ENCODE measurements at places on chromosomes 4 and X. TPM values are rescaled to one million over a fixed set of nuclear protein-coding genes. Genes with fewer than 3 reads are reported as not detected.

GRCh38 chrX:118024482-118024881 is 92.1 kb downstream of the KLHL13 start:
- no peak for DNase-seq

GRCh38 chrX:132775263-132775823 is 183.1 kb downstream of the HS6ST2 start:
- no peak for DNase-seq

Gene FAM184B
- 0.46 TPM for total RNA-seq

- no peak for DNase-seq
Observed at GRCh38 chr4:92249541-92249940, 54.2 kb upstream of the GRID2 start.

DNA sequence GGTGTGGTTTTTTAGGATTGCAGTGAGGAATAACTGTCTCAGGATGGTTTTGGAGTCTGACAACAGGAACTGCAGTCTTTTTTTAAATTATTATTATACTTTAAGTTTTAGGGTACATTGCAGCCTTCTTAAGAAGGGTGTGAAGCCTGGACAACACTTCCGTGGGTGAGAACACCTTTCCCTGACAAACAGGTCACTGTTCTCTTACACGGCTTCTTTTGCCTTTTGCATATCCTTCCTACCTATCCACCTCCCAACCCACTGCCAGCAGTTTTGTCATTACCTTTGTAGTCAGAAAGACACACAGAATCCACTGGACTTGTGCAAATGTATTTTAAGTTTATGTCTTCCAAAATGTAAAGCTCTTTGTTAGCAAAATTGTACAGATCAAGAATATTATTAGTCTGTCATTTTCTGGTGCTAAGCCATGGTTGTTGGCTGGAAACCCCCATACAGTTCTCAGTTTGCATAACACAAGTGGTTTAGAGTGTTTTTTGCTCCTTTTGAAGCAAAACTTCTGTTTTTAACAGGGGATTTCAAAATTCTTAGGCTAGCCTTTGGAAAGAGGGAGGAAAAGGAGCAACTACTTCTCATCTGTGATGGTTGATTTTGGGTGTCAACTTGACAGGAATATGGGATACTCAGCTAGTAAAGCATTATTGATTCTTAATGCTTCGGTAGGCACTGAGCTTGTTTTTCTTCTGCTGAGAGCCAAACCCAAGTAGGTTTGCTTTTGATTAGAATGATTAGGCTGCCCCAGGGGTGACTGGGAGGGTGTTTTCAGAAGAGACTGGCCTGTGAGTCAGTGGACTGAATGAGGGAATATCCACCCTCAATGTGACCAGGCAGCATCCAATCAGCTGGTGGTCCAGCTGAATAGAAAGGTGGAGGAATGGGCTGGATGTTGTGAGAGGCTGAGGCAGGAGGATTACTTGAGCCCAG is 29.4 kb upstream of the KLHL2 start:
- no peak for DNase-seq

GRCh38 chr4:45663003-45663402 is 460.9 kb downstream of the GABRG1 start:
- no peak for DNase-seq

GRCh38 chr4:81427344-81427821 is 44.3 kb downstream of the RASGEF1B start:
- no peak for DNase-seq

GRCh38 chrX:31154946-31155345 is 83.1 kb upstream of the FTHL17 start:
- no peak for DNase-seq

Gene SUPT20HL1
- total RNA-seq, result not detected

DNA sequence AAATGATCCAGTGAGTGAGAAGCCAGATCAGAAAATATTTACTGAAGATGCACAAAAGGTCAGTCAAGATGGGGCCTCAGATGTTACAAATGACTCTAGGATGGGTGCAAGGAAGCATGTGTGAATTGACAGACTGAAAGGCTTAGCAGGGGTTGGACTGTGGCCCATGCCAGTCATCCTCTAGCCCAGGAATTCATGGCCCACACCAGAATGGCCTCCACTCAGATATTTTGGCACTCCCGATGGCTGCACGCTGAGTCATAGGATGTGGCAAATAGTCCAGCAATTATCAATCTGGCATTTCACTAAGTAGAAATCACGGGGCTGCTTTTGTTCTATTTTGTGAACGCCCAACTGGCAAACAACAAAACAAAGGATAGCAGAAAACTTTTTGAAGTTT is 406.5 kb downstream of the IQCM start:
- no peak for DNase-seq

DNA sequence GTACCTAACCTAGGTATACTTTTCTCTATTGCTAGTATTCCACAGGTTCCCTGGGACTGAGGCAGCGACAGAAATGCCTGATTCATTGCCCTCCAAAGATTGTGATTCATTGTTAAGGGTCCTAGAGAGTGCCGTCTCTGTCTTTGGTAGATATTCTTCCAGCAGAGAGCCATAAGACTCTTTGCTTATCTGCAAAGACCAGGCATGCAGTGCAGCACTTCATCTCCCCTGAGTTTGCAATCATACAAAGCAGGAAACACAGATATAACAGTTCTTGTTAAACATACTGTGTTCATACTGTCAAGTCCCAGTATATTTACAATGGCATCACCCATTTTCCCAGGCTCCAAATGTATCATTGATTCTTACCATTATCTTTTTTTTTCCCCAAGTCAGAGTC is 47.7 kb downstream of the KLF8 start:
- DNase-seq, result no peak

DNA sequence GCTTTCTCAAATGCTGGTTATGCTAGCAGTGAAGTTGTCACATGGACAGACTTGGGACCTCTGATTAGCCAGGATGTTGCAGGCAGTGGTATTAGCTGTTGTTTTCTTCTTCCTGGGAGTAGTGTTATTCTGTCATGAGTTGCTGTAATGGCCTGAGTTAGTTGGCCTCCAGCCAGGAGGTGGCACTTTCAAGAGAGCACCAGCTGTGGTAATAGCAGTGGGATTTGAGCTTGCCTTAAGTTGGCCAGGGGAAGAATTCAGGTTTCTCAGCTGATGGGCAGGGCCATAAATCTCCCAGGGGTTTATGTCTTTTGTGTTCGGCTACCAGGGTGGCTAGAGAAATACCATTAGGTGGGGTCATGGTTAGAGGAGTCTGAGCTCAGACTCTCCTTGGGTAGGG is 132.6 kb downstream of the GLUD2 start:
- no peak for DNase-seq

Gene DUSP21
- not detected for total RNA-seq

GRCh38 chr4:169707958-169708643 is 49.6 kb downstream of the HPF1 start:
- no peak for DNase-seq

- no peak for DNase-seq
Observed at GRCh38 chr4:159353422-159354116, 250.7 kb downstream of the RAPGEF2 start.

DNA sequence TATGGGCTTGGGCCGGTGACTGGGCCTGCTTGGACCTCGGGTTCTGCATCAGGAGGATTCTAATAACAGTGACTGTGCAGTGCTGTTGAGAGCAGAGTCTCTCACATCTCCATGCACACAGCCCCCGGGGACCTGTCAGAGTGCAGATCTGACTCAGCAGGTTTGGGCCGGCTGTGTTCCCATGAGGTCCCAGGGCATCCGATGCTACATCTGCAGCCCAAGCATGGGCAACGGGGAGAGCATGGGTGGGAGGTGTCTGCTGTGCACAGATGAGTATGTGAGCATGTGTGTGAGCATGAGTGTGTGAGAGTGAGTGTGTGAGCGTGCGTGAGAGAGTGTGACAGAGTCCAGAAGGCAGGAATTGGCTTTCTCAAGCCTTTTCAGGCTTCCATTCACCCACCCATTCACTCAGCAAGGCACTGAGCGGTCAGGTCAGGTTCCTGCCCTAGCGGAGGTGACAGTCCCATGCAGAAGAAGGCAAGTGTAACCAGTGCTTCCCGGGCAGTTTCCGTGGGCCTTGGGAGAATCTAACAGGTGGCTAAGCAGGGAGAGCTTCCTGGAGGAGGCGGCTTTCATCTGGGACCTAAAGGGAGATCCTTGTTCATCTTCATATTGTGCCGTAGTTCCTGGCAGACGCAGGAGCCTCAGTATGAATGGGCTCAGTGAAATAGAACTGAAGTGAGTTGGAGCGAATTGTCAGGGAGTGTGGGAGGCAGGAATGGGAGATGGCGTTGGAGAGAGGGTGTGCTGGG is 62.6 kb downstream of the SORCS2 start:
- no peak for DNase-seq

- DNase-seq, result no peak
Observed at GRCh38 chr4:187903700-187904099, 91.9 kb upstream of the ZFP42 start.

Gene SLC49A3
- total RNA-seq, result 8.8 TPM

All from H1 (cell line).